Foreskin melanocyte (primary cell): ENCODE measurements at places on chromosomes 1 and 21.

DNA sequence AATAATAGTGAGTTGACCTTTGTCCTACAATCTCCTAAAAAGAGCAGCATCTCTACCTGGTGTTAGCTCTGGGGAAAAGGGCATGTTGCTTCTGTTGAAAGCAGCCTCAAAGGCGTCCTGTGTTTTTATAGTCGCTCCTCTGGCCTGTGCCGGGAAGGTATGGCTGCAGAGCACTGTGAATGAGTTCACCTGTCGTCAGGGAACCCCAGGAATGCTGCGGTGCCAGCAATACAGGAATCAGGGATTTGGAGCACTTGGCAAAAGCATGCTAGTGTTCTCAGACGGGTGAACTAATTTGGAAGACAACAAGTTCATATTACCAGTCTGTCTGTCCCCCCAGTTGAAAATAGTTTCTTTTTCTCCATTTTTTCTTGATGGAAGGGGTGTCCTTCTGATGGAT is 60.3 kb upstream of the PGD start:
- no peak for DNase-seq

- peak; percentile 81 for DNase-seq
Measured at GRCh38 chr1:99180915-99181314, 83.4 kb upstream of the PLPPR4 start.

DNA sequence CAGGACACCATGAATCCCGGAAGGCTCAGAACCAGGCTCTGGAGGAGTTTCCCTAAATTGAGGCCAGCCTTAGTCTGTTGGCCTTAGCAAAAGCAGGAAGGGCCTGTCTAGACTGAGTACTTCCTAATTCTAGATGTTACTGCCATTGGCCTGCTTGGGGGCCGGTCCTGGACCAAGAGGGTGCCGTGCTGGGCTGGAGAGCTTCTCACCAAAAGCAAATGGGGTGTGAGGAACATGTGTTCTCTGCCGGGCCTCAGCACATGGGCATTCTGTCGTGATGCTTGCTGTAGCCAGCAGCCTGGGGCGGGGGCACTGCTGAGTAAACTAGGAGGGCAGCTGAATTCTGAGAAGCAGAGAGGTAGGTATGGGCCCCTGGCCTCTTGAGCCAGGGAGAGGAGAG is 35.7 kb upstream of the MAN1C1 start:
- no peak for DNase-seq

GRCh38 chr1:94125551-94126514 is 4.9 kb upstream of the ABCA4 start:
- no peak for DNase-seq

DNA sequence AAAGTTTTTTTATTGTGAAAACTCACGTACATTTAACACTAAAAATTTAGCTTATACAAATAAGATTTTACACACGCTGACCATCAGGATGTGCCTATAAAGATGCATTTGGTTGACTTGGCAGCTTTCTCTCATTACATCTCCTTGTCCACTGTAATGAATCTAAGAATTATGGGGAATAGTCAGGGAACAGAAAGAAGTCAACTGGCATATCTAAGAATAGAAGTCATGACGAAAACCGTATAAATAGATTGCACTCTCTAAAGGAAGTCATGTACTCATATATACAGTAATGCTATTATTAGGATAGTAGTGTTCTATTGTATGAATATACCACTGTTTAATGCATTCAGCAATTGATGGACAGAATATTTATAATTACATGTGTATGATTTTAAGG is 575.8 kb upstream of the B3GALT2 start:
- DNase-seq = peak; percentile 87

GRCh38 chr1:184533049-184533448 is 146.2 kb downstream of the C1orf21 start:
- no peak for DNase-seq

GRCh38 chr1:67832737-67833601 is at the start of gene GNG12:
Gene GNG12 (minus strand): TSS chr1:67833467. CDS start chr1:67707686, 125,781 bp downstream.
- peak; percentile 70 for DNase-seq

- no peak for DNase-seq
Measured at GRCh38 chr1:196517193-196517592, 91.0 kb downstream of the KCNT2 start.
